ENCODE measurements at places on chromosomes 2 and 18. TPM values are rescaled to one million over a fixed set of nuclear protein-coding genes. Genes with fewer than 3 reads are reported as not detected.

Gene PPP1R1C
- total RNA-seq, result 0.53 TPM

Gene RMDN2
- 5.0 TPM for total RNA-seq

Gene C2orf15
- total RNA-seq, result not detected

Gene TDRD15
- total RNA-seq, result not detected

Gene NYAP2
- total RNA-seq, result not detected

Gene ITGB6
- total RNA-seq, result not detected

Gene ATP6V1B1
- not detected for total RNA-seq

Gene CYP1B1
- 21.1 TPM for total RNA-seq

Gene IAH1
- total RNA-seq, result 23.2 TPM

All from MG63 (cell line).